ENCODE measurements at places on chromosomes 5 and 9. TPM values are rescaled to one million over a fixed set of nuclear protein-coding genes. Genes with fewer than 3 reads are reported as not detected.
A peak's percentile ranks its signal among the peaks of the same experiment; 100 is the strongest.

- DNase-seq = no peak
Measured at GRCh38 chr9:106875529-106875928, 12.6 kb downstream of the ZNF462 start.

- no peak for DNase-seq
Measured at GRCh38 chr5:133079048-133079447, 27.2 kb downstream of the HSPA4 start.

DNA sequence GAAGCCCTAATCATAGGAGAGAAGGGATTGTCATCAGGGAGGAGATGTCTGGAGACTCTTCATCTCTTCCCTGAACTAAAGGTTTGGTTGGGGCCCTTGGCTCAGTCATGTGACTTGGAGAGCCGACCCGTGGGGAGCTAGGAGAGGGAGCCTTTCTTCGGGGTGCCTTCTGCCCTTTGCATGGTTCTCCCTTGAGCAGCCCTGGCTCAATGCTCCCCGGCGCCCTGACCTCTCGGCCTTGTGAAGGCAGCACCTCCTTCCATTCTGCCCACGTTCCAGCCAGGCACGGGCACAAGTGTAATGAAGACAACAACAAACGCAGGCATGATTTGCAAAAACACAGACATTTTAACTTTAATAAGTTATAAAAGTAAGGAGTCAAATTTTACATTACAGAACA lies 50.4 kb downstream of the ZNF354C start:
- DNase-seq = no peak

DNA sequence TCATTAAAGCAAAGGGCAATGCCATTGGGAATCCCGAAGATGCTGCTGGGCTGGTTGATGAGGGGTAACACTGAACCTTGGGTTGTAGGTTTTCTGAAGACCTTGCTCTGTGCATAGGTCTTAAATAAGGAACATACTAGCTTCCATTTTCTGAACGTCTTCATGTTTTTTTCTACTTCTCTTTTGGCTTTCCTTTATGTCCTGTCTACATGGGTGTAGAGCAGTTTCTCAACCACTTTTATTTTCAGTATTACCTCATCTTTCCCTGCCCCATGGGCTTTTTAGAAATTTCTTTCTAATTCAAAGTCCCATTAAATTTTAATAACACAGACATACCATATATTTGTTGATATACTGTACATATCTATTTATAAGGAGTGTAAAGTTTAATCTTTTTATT lies at the start of gene IFNA14:
Gene IFNA14 (minus strand): TSS at position 95 of the 400 bp plus-strand sequence. CDS start 70 bp downstream, at position 25.
- no peak for DNase-seq

- DNase-seq = no peak
Measured at GRCh38 chr5:139950436-139950835, 92.7 kb downstream of the NRG2 start.

DNA sequence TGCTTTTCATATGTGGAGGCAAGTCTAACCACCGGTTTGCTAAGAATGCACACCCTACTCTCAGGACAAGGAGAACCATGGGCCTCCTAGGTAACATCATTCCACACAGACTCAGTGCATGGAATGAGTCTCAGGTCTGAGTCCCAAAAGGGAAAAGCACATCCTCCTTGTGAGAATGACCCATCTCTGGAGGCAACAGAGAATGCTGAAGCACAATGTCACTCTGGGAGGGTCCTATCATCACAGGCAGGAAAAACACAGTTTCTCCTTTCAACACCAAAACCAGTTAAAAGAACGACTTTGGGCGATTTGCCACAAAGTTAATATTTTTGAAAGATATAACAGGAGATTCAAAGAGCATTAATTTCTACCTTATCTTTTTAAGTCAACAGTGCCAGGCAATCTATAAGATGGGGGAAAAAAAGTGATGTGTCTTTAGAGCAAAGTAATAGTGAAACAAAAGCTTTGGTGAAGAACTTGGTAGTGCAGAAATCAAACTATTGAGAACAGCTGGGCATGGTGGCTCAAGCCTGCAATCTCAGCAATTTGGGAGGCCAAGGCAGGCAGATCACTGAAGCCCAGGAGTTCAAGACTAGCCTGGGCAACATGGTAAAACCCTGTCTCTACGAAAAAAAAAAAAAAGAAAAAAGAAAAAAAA lies 97.3 kb downstream of the OXCT1 start:
- no peak for DNase-seq

- DNase-seq = peak; percentile 77
Measured at GRCh38 chr5:181207214-181207959, 2.4 kb upstream of the TRIM7 start.

- no peak for DNase-seq
Measured at GRCh38 chr5:151026679-151027078, 6.3 kb downstream of the GPX3 start.

DNA sequence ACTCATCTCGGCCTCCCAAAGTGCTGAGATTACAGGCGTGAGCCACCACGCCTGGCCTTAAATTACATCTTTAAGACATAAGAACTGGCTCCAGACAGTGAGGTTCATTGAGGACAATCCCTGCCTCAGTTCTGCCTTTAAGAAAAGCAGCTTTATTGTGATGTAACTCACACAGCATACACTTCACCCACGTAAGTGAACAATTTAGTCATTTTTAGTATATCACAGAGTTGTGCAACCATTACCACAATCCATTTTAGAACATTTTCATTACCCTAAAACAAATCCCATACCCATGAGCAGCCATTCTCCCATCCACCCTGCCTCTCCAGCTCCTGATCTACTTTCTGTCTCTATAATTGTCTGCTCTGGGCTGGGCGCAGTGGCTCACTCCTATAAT lies 24.0 kb upstream of the LTC4S start:
- no peak for DNase-seq

- DNase-seq = no peak
Measured at GRCh38 chr5:14675865-14676300, 11.4 kb downstream of the OTULIN start.

DNA sequence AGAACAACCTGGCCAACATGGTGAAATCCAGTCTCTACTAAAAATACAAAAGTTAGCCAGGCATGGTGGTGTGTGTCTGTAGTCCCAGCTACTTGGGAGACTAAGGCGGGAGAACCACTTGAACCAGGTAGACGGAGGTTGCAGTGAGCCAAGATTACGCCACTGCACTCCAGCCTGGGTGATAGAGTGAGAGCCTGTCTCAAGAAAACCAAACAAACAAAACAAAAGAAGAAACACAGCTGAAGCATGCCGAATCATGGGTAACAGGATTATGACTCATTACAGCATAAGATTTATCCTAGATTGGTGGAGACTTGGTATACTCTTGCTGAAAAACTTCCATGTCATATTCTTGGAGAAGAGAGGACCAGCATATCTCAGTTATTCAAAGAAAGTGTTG lies 236.7 kb upstream of the CCNH start:
- no peak for DNase-seq

The FAM81B gene
- total RNA-seq = not detected

The CLIC3 gene
- total RNA-seq = not detected

The CEL gene
- 3.5 TPM for total RNA-seq

The ARL14EPL gene
- total RNA-seq = not detected

The GABRB2 gene
- total RNA-seq = 0.21 TPM

The NEUROG1 gene
- 7.3 TPM for total RNA-seq
